GM23338 (cell line): ENCODE measurements at places on chromosomes 1 and 21. TPM values are rescaled to one million over a fixed set of nuclear protein-coding genes. Genes with fewer than 3 reads are reported as not detected.

TSPAN1 gene
- not detected in 2 replicates for total RNA-seq

DNA sequence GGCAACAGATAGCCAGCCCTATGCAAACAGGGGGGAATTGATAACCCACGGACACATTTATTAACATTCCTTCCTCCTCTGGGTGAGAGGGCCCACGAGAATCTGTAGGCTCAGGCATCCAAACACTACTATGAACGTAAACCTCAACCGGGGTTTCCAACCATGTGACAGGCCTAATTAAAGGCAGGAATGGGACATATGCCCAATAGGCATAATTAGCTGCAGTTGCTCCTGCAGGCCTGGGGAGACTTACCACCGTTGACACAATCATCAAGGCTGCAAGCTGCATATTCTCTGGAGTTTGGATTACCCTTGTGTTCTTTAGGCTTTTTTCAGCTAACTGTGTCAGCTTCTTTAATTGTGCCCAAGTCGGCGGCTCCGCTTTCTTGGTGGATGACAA is 22.2 kb upstream of the GBP1 start:
- DNase-seq = peak; percentile 6

PLD5 gene
- 4.2 and 5.8 TPM in 2 replicates for total RNA-seq

GRCh38 chr1:26998429-26999300 is 5.2 kb downstream of the TRNP1 start:
- DNase-seq = peak; percentile 26

GRCh38 chr1:47659146-47659545 is 221.3 kb downstream of the FOXD2 start:
- DNase-seq = no peak

TTC34 gene
- total RNA-seq = 0.31 and 0.35 TPM in 2 replicates

- peak; percentile 47 for DNase-seq
These were observed 110.4 kb downstream of the RERE start for GRCh38 chr1:8706995-8707396.

DNA sequence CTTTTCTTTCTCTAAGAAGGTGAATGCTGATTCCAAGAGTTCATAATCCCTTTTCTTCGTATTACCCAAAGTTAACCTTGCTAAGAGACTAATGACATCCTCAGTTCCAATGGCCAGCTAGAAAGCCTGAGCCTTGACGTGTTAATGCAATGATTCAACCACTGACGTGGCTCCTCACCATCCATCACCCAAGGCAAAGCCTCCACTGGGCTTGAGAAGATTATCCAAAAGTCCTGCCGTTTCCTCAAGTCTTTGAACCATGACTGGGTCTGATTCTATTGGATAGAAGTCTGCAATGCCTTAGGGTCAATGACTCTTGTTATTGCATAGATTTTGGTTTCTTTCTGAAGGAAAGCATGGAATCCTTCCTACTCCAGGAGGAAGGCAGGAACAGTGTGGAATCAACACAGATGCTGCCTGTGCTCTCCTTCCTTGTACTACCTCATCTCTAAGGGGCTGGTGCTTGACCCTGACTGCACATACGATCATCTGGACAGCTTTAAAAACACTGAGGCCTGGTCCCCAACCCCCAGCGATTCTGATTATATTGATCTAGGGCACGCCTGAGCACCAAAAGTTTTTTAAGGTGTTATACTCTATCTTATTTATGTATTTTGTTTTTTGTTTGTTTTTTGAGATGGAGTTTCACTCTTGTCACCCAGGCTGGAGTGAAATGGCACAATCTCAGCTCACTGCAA is 69.3 kb upstream of the ANGPTL1 start:
- DNase-seq = no peak

LRRC42 gene
- 39.6 and 48.1 TPM in 2 replicates for total RNA-seq
